Stimulated activated CD8-positive, alpha-beta memory T cell treated with anti-CD3 and anti-CD28 coated beads, Interleukin-2, amount 100 ng/mL, for 48 hours (primary cell): ENCODE measurements at places on chromosomes 5 and 9.

GRCh38 chr5:165029099-165029870 lies 1523.9 kb downstream of the MAT2B start:
- no peak for DNase-seq

GRCh38 chr9:89186960-89187359 lies 8.3 kb upstream of the SHC3 start:
- DNase-seq: no peak

DNA sequence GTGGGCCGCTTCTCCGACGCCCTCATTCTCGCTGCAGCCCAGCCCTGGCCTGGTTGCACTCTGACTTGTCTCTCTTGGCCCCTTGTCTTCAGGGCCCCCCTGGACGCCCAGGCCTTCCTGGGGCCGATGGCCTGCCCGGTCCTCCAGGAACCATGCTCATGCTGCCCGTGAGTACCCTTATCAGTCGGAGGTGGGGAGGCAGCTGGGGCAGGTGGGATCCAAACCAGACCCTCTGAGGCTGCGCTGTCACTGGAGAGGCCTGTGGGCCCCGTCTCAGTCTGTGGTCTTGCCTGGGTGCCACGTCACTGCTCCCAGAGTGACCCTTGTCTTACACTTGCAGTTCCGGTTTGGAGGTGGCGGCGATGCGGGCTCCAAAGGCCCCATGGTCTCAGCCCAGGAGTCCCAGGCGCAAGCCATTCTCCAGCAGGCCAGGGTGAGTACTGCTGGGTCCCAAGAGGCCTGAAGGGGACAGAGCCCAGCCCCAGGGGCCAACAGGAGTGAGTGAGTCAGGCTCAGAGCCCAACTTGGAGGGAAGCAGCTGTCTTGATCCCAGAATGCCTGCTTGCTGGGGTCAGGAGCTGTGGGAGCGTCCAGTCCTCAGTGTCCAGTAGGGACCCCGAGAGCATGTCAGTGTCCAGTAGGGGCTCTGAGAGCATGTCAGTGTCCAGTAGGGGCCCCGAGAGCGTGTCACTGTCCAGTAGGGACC lies 109.0 kb downstream of the COL5A1 start:
- DNase-seq: no peak

GRCh38 chr5:80277191-80277590 lies 21.3 kb upstream of the SERINC5 start:
- no peak for DNase-seq

DNA sequence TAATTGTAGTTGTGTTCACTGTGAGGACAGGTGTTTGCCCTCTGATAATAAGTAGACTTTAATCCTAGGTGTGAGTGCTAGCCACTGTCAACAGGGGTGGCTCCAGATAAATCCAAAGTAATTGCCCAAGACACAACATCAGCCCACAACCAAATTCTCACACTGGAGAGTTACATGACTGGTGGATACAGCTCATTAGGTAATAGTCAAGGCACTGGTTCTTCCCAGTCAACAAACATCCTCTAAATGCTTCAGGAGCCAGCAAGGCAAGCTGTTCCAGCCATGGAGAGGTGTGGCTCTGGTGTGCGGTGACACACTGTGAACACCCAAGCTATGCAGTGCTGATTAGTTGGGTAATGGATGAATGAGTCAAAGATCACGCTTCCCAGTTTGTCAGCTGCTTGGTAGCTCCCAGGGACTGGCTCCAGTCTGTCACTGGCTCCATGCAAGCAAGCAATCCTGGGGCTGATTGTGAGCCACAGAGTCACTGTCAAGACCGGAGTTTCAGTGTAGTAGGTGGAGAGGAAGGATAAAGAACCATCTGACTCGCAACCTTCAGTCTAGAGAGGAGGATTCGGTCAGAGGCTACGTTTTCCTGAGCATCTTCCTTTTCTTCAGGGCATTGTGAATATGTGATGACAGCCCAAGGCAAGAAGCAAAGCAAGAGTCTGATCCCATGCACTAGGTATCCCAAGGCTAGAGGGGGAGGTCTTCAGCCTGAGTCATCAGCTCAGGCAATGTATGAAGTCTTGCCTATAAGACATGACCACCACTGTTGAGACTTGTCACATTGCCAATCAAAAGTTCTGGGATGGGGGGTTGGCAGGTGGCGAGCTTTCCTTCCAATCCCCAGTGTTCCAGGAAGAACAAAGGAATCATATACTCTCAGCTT lies 63.1 kb downstream of the UGCG start:
- no peak for DNase-seq

DNA sequence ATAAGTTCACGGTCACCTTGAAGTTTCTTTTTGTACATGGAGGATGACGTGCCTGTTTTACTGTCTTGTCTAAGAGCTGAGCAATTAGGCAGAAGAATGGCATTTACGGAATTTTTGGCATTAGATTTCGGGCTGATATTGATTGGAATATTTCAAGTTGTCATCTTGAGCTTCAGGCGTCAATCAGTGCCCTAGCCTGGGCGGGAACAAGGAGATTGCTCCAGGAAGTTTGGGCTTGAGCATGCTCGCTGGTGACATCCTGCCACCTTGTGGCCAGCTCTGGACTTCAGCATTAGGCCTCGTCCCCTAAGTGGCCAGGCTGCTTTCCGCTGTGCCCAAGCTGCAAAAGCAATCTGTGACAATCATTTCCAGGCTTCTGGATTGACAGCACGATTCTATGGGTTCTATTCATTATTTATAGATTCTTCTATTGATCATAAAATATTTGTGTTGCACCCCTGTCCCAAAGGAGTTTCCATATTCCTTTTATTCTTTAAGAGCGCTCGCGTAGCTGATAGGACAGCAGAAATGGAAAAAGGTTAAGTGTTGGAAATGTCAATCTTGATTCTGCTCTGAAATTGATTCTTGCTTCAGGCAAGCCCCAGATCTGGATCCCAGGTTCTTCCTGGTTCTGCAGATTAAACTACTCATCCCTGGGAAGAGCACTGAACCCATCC lies 79.3 kb downstream of the SLC28A3 start:
- DNase-seq: peak; percentile 28

GRCh38 chr5:18754201-18754600 lies 1119.9 kb downstream of the TAF11L14 start:
- DNase-seq: no peak

- DNase-seq: no peak
Measured at GRCh38 chr5:37615184-37615583, 224.7 kb downstream of the GDNF start.

DNA sequence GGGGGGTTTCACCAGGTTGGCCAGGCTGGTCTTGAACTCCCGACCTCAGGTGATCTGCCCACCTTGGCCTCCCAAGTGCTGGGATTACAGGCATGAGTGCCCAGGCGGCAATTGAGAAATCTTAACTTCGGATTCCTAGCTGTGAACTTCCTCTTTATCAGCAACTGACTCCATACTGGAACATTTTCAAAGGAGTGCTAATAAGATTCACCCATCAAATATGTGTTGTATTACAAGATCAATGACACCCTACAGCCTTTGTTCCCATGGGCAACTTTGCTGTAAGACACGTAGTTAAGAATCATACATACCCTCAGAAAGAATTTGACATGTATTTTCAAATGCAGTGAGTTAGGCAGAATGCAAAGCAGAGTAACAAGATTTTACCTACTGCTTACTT lies 23.1 kb upstream of the ACOT12 start:
- DNase-seq: no peak

- DNase-seq: no peak
Measured at GRCh38 chr9:93560991-93561390, 15.4 kb upstream of the PHF2 start.

- DNase-seq: no peak
Measured at GRCh38 chr5:115402822-115403577, 106.5 kb upstream of the CCDC112 start.

- no peak for DNase-seq
Measured at GRCh38 chr9:23571414-23572104, 254.5 kb downstream of the ELAVL2 start.

DNA sequence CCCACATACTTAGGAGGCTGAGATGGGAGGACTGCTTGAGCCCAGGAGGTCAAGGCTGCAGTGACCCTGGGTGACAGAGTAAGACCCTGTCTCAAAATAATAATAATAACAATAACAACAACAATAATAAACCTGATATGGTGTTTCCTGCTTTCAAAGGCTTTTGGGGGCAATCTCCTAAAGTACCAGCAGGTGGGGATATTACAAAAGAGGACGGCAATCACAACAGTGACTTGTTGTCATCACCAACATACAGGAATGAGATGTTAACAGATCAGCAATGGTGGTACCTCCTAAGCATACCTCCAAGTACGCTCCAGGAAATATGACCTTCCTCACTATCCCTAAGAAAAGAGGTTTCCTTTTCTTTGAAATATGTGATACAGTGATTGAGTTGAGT lies 91.1 kb upstream of the RNF180 start:
- DNase-seq: no peak

- DNase-seq: no peak
Measured at GRCh38 chr9:134410071-134410834, 84.0 kb downstream of the RXRA start.

- DNase-seq: no peak
Measured at GRCh38 chr5:1139331-1140170, 27.7 kb upstream of the SLC12A7 start.

DNA sequence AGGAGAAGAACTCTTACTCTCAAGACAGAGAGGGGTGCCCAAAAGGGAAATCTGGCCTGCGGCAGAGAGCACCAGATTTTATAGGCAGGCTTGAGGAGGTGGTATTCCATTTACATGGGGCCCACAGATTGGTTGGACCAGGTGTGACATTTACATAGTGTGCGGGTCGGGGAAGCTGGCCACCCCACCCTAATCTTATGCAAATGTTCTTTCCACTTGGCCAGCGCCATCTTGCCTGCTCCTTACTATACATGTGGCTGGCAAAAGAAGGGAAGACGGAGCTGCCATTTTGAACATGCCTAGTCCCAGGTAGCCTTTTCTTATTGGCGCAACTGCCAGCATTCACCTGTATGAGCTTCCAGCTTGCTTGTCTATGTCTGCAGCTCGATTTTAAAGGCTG lies 34.8 kb downstream of the PLEKHG4B start:
- no peak for DNase-seq

GRCh38 chr9:79883073-79883645 lies 311.4 kb downstream of the TLE4 start:
- DNase-seq: peak; percentile 12

- no peak for DNase-seq
Measured at GRCh38 chr9:134811673-134812342, 68.8 kb upstream of the FCN2 start.

DNA sequence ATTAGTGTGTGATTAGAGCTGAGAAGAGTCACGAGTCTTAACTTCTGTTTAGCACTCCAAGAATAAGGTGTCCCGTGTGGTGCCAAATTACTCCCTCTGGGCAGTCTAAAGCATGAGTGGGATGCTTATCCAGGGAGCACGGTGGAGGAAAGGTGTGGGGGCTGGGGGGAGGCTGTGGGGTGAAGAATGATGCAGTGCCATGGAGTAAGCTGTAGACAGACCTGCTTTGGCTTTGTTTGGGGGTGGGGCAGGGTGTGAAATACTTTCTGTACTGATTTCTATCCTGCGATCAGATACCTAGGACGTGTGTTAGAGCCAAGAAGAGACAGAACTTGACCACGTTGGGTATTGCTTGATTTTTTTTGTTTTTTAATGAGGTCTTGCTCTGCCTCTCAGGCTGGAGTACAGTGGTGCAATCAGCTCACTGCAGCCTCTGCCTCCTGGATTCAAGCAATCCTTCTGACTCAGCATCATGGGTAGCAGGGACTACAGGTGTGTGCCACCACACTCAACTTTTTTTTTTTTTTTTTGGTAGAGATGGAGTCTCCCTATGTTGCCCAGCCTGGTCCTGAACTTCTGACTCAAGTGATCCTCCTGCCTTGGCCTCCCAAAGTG lies 232.8 kb downstream of the MAN2A1 start:
- no peak for DNase-seq

DNA sequence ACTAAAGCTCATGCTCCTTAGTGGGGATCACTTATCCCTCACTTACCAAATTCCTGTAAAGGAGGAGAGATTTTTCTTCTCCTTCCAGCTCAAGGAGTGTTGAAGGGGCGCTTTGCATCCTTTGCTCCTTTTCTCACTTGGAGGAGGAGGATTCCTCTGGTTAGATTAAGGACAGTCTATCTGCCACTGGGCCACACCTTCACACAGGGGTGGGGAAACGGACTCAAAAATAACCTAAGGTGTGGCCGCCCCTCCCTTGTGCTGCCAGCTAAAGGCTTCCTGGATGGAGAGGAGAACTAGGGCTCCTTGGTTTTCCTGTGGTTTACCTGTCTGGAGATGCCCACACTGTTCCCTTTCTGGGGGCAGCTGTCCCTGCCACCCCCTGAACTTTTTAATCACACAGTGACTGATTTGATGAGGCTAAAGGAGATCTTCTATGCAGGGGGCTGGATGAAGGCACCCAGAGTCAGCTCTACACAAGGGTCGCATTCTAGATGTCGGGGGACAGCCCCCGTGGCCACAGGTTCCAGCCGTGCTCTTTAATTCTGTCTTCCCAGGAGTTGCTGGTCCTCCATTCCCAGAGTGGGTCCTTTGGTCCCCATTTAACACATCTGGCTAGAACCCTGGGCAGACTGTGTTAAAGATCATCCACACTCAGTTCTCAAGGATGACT lies 14.4 kb downstream of the GLRX start:
- no peak for DNase-seq

- DNase-seq: no peak
Measured at GRCh38 chr9:136093346-136093986, 1.6 kb downstream of the NACC2 start.

GRCh38 chr9:76136986-76137385 lies 246.5 kb downstream of the PCSK5 start:
- DNase-seq: no peak

DNA sequence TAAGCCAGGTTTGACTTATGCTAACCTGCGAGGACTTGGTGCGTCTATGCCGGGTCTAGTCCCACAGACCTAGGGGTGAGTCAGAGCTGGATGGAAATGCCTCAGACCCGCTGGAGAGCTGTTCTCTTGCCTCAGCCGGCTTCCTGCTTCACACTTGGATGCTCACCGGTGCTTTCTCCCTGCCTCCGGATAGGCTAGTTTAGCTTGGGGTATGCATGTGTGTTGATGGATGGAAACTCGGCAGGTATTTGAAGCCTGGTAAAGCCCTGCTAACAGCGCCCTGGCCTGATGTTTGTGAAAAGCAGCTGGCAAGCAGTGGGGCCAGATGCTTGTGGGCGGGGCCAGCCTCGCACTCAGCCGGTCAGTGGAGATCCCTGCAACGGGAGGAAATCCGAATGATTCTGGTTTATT lies 29.3 kb downstream of the PRRC2B start:
- DNase-seq: no peak

DNA sequence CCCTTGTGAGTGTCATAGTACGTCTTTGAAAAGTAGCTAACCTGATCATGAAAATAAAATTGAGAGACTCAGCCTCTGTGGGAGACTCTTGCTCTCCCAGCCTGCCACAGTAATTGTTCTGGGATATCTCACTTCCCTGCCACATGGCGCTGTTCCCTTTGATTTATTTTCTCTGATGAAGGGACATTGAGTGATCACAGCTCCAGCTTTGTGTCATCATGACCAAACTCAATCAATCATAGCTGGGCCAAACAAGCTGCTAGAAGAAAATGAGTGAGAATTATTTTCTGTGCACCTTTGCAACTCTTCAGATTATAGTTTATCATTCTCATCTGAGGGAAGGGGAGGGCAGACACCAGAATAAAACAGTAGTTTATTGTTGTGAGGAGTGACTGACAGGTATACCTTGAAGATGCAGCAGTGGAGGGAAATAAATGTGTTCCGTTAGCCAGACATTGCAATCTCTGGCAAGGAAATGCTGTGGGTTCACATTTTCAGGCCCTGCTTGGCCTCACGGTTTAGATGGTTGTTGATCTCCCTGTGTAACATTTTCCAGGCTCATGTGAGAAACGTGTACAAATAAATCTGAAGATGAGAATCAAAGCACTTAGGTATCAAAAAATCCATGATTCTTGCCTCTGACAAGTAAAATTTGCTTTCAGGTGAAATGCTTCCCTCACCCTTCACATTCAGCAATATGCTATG lies 174.7 kb upstream of the FBXL17 start:
- DNase-seq: no peak

GRCh38 chr9:79809316-79809876 lies 237.6 kb downstream of the TLE4 start:
- no peak for DNase-seq
